Activated CD8-positive, alpha-beta T cell treated with anti-CD3 and anti-CD28 coated beads for 36 hours (primary cell): ENCODE measurements at places on chromosomes 13 and 19. TPM values are rescaled to one million over a fixed set of nuclear protein-coding genes. Genes with fewer than 3 reads are reported as not detected.
A peak's percentile ranks its signal among the peaks of the same experiment; 100 is the strongest.

GRCh38 chr13:41934120-41934519, 26.8 kb downstream of the VWA8 start:
- DNase-seq, result no peak
- H3K4me3 ChIP-seq, result no peak overlapping the region
- H3K27ac ChIP-seq, result no peak overlapping the region
- peaks cover 42% of the 10 kb centered on the region for H3K36me3 ChIP-seq
- H3K27me3 ChIP-seq, result no peaks in the 10 kb centered on the region
- peaks cover 54% of the 10 kb centered on the region for H3K4me1 ChIP-seq

GRCh38 chr13:60617991-60618733, 221.1 kb downstream of the TDRD3 start:
- no peaks in the 10 kb centered on the region for H3K4me1 ChIP-seq
- no peak for DNase-seq
- no peak overlapping the region for H3K27ac ChIP-seq
- H3K4me3 ChIP-seq, result no peak overlapping the region
- peaks cover 5% of the 10 kb centered on the region for H3K27me3 ChIP-seq
- no peaks in the 10 kb centered on the region for H3K36me3 ChIP-seq

The PRSS57 gene
- not detected for total RNA-seq

The CCNE1 gene
- 24.5 TPM for total RNA-seq

The SHC2 gene
- total RNA-seq, result 0.45 TPM

The NOVA2 gene
- total RNA-seq, result not detected

DNA sequence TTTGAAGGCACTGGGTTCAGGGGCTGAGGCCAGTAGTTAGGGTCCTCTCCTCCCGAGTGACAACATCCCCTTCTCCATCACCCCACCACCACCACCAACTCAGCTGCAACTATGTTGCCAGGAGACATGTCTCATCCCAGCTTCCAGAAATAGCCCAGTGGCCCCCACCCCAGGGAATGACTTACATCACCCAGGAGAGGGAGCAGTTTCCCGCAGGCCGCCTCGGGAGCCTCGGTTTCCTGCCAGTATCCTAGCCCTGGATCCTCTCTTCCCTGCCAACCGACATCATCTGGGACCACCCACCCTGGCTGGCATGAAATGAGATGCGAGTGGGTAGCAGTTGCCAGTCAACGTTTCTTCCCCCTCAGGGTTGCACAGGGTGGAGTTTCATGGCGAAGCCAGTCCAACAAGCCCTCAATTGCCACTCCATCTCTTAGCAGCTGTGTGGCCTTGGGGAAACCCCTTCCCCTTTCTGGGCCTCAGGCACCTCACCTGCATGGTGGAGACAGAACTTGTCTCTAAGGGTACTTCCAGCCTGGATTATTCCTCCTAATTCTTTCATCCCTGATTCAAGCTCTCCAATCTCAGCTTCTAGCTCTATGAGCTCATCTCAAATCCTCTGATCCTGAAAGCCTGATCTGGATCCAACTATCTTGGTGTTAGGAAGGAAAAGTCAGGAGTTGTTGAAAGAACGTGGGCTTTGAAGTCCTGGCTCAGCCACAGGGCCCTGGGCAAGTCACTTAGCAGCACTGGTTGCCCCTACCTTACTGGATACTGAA, 3.9 kb upstream of the GSK3A start:
- no peaks in the 10 kb centered on the region for H3K27me3 ChIP-seq
- H3K4me1 ChIP-seq, result peaks cover 37% of the 10 kb centered on the region
- H3K36me3 ChIP-seq, result peaks cover 15% of the 10 kb centered on the region
- peak; percentile 38 for DNase-seq

DNA sequence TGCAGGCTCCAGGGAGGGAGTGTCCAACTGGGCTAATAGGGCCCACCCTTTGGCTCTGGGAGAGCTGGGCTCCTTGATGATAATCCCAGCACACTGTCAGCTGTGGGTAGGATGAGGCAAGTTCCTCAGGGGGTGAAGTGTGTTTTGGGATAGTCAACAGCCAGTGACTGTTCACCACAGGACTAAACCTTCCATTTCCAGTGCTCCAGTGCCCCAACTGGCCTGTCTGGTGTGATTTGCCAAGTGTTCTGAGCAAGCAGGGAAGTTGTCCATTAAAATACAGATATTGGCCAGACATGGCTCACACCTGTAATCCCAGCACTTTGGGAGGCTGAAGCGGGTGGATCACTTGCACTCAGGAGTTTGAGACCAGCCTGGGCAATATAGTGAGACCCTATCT, 150.9 kb downstream of the TM9SF2 start:
- no peak overlapping the region for H3K27ac ChIP-seq
- H3K36me3 ChIP-seq, result no peaks in the 10 kb centered on the region
- no peak for DNase-seq
- H3K4me1 ChIP-seq, result peaks cover 19% of the 10 kb centered on the region
- H3K27me3 ChIP-seq, result no peaks in the 10 kb centered on the region

The RAB20 gene
- total RNA-seq, result 11.1 TPM

- peak; percentile 22 for DNase-seq
- no peak overlapping the region for H3K27ac ChIP-seq
Observed at GRCh38 chr19:36837176-36837905, 846 bp downstream of the ZNF790 start.

The ZNF563 gene
- total RNA-seq, result 6.0 TPM

DNA sequence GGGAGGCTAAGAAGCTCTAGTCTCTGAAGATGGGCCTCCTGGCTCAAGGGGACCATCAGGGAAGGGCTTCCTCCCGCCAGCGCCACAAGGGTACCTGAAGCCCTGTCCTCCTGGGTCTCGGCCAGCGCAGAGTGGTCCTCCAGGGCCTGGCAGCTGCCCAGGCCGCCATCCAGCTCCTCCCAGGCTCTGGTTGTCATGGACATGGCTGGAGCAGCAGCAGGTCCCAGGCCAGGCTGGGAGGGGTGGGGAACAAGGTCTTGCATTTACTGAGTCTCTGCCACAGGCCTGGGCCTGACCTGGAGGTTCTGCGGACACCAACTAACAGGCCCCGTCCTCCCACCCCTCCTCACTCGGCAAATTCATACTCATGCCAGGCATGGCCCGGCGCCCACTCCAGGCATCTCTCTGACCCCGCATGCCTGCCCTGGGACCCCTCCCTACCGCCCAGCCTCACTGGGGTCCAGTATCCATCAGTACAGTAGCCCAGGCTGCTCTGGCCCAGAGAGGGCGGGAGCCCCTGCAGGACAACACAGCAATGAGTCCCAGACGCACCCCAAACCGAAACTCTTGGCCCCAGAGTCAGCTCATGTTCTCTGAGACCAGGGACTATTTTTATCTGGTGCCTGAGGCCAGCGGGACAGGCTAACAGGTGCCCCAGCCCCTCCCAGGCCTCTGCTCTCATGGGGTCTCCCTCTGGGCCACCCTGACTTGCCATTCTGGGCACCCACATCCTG, 938 bp downstream of the JSRP1 start:
- no peak overlapping the region for H3K27ac ChIP-seq
- H3K27me3 ChIP-seq, result peaks cover 2% of the 10 kb centered on the region
- H3K4me1 ChIP-seq, result peaks cover 27% of the 10 kb centered on the region
- H3K36me3 ChIP-seq, result no peaks in the 10 kb centered on the region
- no peak overlapping the region for H3K4me3 ChIP-seq

DNA sequence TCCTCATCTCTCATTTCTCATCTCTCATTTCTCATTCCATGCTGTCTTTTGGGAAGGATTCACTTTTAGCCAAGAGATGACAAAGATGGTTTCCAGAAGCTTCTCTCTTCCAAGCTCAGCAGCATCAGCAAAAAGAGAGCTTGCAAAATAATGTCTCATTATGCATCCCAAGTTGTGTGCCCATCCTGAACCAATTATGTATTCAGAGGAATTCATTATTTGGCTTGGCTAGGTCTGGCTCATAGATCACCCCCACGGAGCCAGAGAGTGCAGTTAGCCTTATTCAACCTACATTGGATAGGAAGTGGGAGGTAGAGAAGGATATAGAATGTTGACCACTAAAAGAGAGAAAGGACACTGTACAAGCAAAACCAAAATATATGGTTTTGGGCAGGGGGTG, 5.4 kb upstream of the OLFM2 start:
- peaks cover 8% of the 10 kb centered on the region for H3K4me1 ChIP-seq
- H3K27ac ChIP-seq, result no peak overlapping the region
- H3K4me3 ChIP-seq, result no peak overlapping the region
- peaks cover 34% of the 10 kb centered on the region for H3K27me3 ChIP-seq
- DNase-seq, result no peak

DNA sequence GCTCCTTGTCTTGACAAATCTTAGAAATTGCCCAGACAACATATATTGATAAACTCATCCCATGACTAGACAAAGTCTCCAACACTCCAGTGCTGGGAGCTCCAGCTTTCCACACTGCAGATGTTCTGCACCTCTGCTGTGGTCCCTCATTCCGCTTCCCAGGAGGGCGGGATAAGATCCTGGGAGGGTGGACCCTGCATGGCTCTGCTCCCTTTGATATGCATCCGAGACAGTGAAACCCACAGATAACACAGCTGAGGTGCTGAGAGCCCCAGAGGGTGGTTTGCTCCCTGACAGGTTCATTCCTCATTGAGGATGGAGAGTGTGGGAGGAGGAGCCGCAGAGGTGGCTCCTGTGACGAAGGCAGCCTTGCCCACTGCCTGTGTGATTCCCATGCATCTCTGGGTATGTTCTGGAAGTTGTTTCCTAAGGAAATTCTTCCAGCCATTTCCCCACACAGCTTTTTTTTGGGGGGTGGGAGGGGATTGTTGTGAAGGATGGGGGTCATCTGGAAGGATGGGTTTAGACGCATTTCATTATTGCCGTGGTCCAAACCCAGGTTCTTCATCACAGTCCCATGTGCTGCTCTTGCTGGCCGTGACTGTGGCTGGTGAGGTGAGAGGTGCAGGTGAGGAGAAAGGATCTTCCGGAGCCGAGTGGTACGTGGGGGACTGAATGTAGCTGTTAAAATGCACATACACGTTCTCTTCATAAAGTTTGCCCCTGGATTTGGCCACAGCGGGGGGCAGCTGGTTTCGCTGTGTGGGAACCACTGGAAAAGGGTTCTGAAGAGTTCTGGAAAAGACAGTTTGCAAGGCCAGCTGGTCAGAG, 46.4 kb downstream of the SLC7A9 start:
- H3K27me3 ChIP-seq, result peaks cover 16% of the 10 kb centered on the region
- no peak overlapping the region for H3K27ac ChIP-seq
- H3K4me3 ChIP-seq, result no peak overlapping the region
- H3K4me1 ChIP-seq, result peaks cover 13% of the 10 kb centered on the region
- H3K36me3 ChIP-seq, result no peaks in the 10 kb centered on the region

The ONECUT3 gene
- total RNA-seq, result not detected

DNA sequence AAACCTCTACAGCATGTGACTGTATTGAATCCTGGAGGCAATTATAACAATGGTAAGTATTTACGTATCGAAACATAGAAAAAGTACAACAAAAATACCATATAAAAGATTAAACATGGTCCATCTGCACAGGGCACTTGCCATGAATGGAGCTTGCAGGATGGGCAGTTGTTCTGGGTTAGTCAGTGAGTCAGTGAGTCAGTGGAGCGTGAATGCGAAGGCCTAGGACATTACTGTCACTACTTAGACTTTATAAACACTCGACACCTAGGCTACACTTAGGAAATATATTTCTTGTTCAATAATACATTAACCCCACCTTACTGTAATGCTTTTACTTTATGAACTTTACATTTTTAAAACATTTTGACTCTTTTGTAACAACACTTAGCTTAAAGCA, 35.6 kb upstream of the TMTC4 start:
- DNase-seq, result no peak
- no peak overlapping the region for H3K27ac ChIP-seq
- no peaks in the 10 kb centered on the region for H3K36me3 ChIP-seq
- H3K4me3 ChIP-seq, result no peak overlapping the region
- H3K4me1 ChIP-seq, result no peaks in the 10 kb centered on the region
